ENCODE measurements at places on chromosomes 2 and 18.

GRCh38 chr2:231364061-231364460, 31.4 kb upstream of the B3GNT7 start:
- DNase-seq, result no peak

- no peak for DNase-seq
These were observed 90.8 kb upstream of the MGAT4A start for GRCh38 chr2:98821629-98822135.

- no peak for DNase-seq
These were observed 171.6 kb downstream of the PIK3C3 start for GRCh38 chr18:42126586-42126985.

DNA sequence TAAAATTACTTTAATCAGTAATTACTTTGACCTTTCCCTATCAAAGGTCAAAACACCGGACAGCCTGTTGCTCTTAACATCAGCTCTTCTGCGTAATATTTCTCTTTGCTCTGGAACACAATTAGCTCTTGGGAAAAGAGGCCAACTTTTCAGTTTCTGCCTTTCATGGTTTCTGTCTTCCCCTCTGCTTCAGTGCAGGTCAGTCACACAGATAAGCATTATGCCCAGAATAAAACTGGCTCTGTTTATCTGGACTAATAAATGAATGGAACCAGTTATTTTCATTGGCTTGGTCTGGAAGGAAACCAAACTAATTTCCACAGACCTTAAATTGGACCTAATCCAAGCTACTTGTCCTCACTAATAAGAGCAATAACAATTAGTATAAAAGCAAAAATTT, 26.2 kb upstream of the GALNT3 start:
- no peak for DNase-seq

DNA sequence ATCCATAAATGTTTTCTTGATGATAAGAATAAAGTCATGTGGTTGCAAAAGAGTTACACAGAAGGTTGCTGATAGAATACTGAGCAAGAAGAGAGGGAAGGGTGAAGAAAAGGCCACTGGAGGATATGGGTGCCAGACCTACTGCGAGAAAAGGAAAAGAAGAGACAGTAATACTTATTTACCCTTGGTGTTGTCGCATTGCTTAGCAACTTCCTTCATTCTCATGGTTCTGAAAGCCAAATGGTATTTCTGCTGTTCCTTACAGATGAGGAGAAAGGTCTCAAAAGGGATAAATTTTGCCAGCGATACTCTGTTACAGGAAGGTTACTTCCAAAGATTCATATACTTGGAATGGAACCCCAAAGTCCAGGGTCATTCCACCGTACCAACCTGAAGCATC, 62.5 kb downstream of the LHCGR start:
- DNase-seq, result no peak

DNA sequence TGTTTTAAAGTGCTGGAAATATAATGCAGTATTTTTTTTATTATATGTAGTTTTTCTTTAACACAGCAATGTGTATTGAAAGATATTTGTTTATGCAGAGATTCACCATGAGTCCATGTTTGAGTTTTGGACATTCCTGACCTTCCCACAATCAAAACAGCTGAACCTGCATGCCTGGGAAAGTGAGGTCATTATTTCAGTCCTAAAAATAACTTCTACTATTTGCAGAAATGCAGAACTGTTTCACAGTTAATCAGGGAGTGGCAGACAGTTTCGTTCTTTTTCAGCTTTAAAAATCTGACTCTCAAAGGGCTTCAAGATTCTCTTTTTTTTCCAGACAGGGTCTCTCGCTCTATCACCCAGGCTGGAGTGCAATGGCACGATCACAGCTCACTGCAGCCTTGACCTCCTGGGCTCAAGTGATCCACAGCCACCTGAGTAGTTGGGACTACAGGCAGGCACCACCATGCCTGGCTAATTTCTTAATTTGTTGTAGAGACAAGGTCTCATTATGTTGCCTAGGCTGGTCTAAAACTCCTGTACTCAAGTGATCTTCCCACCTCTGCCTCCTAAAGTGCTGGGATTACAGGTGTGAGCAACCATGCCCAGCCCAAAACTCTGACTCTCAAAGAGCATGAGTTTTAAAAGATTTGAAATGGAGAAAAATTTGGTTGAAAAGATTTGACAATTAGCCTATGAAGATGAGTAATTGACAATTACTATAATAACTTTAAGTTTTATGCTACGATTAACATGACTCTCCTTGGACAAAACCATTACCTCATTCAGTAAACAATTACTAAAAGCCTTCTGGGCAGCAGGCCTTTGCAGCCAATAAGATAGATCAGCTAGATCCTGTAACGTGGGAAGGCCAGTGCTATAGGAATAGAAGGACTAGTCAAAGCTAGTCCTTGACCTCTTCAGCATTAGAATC, 5.0 kb upstream of the MYL12B start:
- DNase-seq, result no peak

- DNase-seq, result no peak
These were observed 149.5 kb downstream of the ATP9B start for GRCh38 chr18:79218605-79219190.

DNA sequence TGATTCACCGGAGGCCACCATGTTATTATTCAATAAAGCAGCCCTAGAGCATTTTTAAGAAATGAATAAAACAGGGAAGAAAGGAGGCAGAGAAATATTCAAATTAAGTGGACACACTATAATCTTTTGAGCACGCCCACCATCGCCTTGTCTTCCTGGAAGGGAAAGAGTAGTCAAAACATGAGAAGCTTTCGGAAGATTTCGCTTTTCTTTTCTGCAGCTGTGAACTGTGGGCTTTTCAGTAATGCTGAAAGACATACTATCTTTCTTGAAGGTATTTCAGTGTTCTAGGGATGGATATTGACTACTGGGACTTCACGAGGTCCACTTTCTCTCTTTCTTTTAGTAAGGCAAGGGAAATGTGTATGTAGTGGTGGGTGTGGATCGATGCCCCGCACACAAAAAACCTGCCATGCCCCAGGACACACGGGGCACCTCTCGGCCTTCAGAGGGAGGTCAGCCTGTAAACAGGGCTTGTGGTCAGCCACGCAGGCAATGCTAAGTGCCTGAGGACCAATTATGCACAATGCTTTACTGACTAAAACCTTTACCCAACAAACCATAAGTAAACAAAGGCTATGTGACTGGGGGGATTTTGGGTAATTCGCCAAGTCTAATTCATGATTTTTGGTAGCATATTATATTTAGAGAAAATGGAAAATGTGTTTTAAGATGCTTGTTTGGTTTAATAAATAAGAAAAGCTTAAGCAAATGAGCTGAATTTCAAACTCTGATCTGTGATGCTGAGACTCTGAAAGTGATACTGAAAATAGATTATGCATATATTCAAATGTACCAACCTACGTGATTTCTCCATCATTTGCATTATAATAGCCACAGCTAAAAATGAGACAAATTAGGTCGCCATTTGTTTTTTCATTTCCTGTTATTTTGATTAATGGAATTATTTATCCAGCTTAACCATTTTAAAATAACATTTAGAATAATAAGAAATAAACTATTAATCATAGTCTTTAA, 130.5 kb downstream of the ZNF516 start:
- DNase-seq, result no peak

Data from stimulated activated CD4-positive, alpha-beta T cell treated with anti-CD3 and anti-CD28 coated beads, Interleukin-1b, Interleukin-23, amount 100 ng/mL, for 48 hours (primary cell).